ENCODE measurements at places on chromosomes 6 and 20. TPM values are rescaled to one million over a fixed set of nuclear protein-coding genes. Genes with fewer than 3 reads are reported as not detected.

Gene LPA
- total RNA-seq: 0.07 TPM

Gene TREM2
- total RNA-seq: not detected

Gene MATN4
- total RNA-seq: 0.09 TPM

Gene BPIFB1
- total RNA-seq: 0.17 TPM

Gene USP49
- total RNA-seq: 0.83 TPM

Gene ZNF512B
- 12.2 TPM for total RNA-seq

Gene LTA
- 0.12 TPM for total RNA-seq

Gene TREML2
- total RNA-seq: not detected

Gene EYS
- total RNA-seq: not detected

Gene SULF2
- total RNA-seq: 23.5 TPM

Gene AVP
- total RNA-seq: not detected

Gene PNLDC1
- total RNA-seq: 0.10 TPM

Gene C20orf173
- not detected for total RNA-seq

Gene PGBD1
- 5.1 TPM for total RNA-seq

Gene GNAS-AS1
- total RNA-seq: not detected

Gene MUC21
- total RNA-seq: not detected

Gene VIP
- not detected for total RNA-seq

Gene SH3BGRL2
- 0.34 TPM for total RNA-seq

Gene CST3
- total RNA-seq: 426 TPM

Gene SRSF12
- total RNA-seq: 2.0 TPM

Gene TINAG
- total RNA-seq: not detected

Gene ACSS1
- 15.7 TPM for total RNA-seq

Gene CTCFL
- total RNA-seq: not detected

Gene SOX18
- 1.1 TPM for total RNA-seq

Gene SCUBE3
- total RNA-seq: 0.05 TPM

Gene LZTS3
- 5.3 TPM for total RNA-seq

Gene SLC44A4
- not detected for total RNA-seq

Gene DYNLT2
- 0.44 TPM for total RNA-seq

Gene SNX3
- 108 TPM for total RNA-seq

Gene ELOVL2
- 5.9 TPM for total RNA-seq

Gene ZC3H12D
- total RNA-seq: 0.12 TPM

Gene CDKN1A
- total RNA-seq: 247 TPM

Gene HCRTR2
- total RNA-seq: not detected

Gene VSX1
- total RNA-seq: 0.79 TPM

Gene SERPINB1
- total RNA-seq: 52.0 TPM

Gene ADTRP
- total RNA-seq: 0.19 TPM

Gene CST7
- total RNA-seq: not detected

Gene SLC22A7
- total RNA-seq: not detected

Gene PAX1
- not detected for total RNA-seq

Gene C6orf47
- total RNA-seq: 11.6 TPM

Gene PLAGL1
- total RNA-seq: 8.7 TPM

Gene UFL1
- 8.8 TPM for total RNA-seq
